ENCODE measurements at places on chromosomes 16 and 17.

- no peak for DNase-seq
These were observed 29.3 kb downstream of the KIFC3 start for GRCh38 chr16:57773019-57773418.

- no peak for DNase-seq
These were observed 17.3 kb downstream of the CA5A start for GRCh38 chr16:87918866-87919680.

DNA sequence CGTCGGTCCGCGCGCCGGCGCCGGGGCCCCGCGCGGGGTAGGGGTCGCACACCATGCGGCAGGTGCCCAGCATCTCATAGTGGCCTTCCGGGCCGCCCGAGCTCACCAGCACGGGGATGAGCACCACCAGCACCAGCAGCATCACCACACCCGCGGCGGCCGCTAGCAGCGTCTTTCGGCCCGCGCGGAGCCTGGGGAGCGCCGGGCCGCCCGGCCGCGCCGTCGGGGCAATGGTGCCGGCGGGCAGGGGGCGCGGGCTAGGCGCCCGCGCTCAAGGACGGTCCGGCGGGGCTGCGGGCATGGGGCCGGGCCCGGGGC is 237 bp downstream of the C1QL1 start:
- DNase-seq: no peak

GRCh38 chr17:66304304-66305174 is 2.1 kb downstream of the PRKCA start:
- peak; percentile 38 for DNase-seq

DNA sequence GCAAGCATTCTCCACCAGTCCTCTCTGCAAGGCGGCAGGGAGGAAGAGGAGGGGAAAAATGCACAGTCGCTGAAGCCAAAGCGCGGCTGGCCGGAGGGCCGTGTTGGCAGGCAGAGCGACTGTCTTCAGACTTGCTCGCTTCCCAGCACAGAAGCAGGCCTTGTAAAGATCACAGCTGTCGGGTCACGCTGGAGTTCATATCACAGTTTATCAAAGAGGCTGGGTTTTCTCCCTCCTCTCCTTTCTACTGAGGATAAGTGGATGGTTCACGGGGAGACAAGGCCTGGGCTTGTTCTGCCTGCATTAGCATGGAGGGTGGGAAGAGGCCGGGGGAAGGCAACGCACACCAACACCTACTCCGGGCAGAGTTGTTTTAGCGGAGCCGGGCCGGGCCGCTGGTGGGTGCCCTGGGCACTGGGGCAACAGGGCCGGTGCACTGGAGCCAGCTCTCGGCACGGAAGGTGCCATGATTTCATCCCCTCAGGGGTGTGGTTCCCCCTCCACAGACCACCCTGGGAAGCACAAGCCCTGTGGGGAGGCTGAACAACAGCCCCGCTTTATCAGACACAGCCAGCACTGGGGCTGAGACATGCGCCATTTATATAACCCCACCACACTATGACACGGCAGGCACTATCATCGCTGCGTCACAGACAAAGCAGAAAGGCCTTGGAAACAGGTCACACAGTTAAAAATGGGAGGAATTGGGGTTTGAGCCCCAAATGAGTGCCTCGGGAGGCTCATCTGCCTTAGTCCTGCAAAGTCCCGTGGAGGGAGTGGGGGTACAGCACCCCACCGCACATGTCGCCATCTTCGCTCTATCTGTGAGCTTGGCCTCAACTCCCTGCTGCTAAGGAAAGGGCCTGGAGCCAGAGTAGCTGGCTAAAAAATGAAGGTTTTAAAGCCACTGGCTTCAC is 40.3 kb upstream of the MTSS2 start:
- no peak for DNase-seq

DNA sequence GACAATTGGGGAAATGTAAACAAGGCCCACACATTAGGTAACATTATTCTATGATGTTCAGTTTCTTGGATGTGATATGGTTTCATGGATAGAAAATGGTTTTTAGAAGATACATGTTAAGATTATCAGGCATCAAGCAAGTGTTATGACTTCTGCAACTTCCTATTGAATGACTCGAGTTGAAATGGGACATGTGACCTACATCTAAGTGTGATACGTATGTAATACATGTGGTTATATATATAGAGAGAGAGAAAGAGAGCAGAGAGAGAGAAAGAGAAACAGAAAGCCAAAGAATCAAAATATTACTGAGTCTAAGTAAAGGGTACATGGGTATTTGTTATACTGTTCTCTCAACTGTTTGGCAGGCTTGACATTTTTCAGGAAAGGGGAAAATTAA is 1.7 kb downstream of the TMEM170A start:
- no peak for DNase-seq

DNA sequence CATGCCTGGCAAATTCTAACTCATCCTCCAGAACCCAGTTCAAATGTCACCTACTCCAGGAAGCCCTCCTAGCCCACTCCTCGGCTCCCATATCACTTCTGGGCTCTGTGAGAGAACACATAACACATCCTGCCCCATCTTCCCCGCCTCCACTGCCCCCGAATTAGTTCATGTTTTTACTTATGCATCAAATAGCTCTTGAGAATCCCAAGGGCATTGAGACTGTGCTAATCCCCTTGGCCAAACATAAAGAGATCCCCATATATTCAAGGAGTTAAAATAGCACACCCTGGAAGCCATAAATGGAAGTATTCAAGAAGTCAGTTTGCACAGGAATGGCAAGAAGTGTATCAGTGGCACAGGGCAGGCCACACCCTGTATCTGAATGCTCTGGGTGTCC is 2.0 kb upstream of the CREBBP start:
- DNase-seq: no peak

GRCh38 chr17:32933881-32934280 is 5.9 kb downstream of the TMEM98 start:
- DNase-seq: no peak

GRCh38 chr16:18039931-18040330 is 296.6 kb downstream of the NPIPA8 start:
- DNase-seq: no peak

DNA sequence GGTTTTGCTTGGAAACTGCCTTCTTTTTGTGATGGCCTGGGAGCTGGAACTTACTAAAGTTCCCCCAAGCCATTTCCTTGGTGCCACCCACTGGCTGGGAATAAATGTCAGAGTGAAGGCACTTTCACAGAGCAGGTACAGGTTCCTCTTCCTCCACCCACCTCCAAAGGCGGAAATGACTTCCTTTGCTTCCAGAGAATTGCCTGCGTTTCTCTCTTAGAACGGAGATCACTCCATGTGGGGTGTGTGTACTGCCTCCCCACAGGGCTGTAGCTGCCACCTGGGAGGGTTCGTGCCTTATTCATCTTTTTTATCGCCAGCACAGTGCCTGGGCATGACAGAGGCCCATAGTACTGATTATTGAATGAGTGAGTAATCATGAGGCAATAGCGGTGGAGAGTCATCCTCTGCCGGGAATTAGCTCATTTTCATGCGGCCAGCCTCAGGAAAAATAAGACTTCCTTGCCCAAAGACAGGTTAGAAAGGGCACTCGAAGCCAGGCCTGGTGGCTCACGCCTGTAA is 32.2 kb upstream of the HAS3 start:
- no peak for DNase-seq

DNA sequence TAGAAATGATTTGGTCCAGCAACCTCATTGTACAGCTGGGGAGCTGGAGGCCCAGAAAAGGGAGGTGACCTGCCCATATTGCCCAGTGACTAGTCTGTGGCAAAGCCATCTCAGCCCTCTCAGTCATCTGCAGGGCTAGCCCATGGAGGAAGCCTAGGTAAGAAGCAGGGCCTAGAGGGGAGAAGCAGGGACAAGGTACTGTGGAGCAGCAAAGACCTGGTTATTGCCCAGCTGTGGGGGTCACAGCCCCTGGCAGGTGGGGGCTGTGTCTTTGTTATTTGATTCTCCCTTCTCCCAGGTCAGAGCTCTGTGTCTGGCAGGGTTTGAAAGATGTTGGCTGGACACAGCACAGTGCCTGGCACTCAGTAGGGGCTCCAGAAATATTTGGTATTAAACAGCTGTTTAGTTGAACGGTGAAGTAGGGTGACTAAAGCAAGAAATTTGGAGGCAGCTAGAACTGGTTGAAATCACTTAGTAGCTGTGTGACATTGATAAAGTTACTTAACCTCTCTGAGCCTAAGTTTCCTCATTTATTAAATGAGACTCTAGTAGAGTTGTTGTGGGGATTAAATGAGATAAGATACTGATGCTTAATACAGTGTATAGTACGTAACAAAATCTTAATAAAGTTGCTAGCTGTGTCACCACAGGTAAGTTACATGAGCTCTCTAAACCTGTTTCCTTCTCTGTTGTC is 17.3 kb downstream of the CCR7 start:
- DNase-seq: no peak

Data from stimulated activated CD4-positive, alpha-beta T cell treated with anti-CD3 and anti-CD28 coated beads, Interleukin-2, amount 100 ng/mL, for 24 hours (primary cell).